ENCODE measurements at places on chromosomes 2 and 18.

DNA sequence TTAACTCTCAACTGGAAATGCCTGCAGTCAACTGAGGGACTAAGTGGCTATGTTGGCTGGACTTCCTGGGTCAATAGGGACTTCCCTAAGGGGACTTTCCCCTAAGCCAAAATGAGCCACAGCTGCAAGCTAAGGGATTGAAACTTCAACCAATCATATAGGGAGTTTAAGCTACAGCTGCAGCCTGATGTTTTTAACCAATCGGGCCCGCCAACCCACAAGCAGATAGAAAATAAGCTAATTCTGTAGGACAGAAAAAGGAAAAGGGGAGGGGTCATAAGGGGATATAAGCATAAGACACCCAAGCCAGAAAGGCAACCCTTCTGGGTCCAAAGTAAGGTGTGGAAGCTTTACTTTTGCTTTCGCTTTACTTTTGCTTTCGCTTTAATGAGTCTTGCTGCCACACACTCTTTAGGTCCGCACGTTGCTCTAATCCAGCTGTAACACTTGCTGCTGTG lies 927.5 kb downstream of the ERBB4 start:
- no peak for DNase-seq

GRCh38 chr2:217551252-217551899 lies 451.4 kb downstream of the TNS1 start:
- peak; percentile 72 for DNase-seq

GRCh38 chr2:150572194-150572766 lies 84.8 kb upstream of the RND3 start:
- DNase-seq: no peak

DNA sequence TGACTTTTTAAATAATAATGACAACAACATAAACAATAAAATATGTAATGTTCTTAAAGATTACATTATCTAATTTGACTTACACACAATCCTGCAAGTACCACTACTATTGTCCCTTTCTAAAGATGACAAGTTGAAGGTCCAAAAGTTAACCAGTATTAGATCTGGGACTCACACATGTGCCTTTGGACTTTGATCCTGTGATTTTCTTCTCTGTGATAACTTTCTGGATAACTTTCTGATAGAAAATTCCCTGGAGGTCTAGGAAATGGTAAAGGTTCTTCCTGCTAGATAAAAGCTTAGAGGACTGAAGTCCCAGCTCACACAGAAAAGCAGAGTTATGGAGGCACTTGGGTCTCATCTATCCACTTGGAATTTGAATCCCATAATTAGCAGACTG lies 311.9 kb upstream of the KLHL29 start:
- no peak for DNase-seq

DNA sequence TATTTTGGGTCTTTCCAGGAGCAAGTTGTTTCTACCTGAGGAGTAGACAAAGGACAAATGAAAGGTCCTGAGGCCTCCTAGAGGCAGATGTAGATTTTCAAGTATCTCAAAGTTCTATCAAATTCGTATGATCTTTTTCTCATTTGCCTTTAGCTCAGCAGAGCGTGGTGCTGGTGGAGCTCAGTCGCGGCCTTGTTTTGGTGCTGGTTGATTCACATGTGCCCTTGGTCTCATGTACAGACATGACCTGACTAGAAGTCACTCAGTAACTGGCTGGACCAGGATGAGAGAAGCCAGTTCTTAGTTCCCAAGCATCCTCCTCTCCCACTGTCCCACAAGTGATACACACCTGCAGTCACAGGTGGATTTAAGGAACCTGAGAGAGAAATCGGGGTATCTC lies 264.0 kb downstream of the PRKCE start:
- no peak for DNase-seq

DNA sequence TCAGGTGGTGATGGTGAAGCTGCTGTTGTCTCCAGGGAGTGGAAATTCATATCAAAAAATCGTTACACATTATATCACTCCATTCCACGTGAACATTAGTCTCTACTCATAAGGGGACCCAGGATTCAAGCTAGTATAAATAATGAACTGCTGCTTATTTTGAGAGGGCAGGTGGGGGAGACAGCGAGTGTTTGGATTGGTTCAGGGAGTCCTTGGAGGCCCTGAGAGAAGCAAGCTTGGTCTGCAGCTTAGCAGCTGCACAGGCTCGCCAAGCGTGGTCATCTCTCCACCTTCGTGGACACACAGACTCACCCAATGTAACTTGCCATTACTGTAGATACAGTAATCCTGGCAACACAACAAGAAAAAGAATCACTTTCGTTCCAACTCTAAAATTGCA lies 177.6 kb downstream of the ZNF521 start:
- DNase-seq: no peak

DNA sequence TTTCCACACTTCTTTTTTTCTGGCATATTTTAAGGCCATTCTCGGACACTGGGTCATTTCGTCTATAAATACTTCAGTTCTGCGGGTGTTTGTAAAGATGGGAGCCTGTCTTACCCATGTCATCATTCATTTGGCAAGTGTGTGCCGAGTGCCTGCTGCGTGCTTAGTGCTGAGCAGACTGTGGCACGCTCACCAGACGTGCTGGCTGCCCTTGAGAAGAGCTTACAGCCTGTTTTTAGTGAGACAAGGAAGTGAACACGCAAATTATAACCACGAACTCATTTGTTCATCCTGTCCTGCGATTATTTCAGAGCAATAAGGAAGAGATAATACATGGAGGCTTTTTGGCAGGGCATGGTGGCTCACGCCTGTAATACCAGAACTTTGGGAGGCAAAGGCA lies 10.4 kb upstream of the STON1 start:
- no peak for DNase-seq

All from tongue (tissue), 3 donors.